NCI-H1417 (cell line): ENCODE measurements at places on chromosomes 5 and 9.

GRCh38 chr5:180977852-180978251 lies 10.8 kb upstream of the BTNL3 start:
- no peak for DNase-seq

DNA sequence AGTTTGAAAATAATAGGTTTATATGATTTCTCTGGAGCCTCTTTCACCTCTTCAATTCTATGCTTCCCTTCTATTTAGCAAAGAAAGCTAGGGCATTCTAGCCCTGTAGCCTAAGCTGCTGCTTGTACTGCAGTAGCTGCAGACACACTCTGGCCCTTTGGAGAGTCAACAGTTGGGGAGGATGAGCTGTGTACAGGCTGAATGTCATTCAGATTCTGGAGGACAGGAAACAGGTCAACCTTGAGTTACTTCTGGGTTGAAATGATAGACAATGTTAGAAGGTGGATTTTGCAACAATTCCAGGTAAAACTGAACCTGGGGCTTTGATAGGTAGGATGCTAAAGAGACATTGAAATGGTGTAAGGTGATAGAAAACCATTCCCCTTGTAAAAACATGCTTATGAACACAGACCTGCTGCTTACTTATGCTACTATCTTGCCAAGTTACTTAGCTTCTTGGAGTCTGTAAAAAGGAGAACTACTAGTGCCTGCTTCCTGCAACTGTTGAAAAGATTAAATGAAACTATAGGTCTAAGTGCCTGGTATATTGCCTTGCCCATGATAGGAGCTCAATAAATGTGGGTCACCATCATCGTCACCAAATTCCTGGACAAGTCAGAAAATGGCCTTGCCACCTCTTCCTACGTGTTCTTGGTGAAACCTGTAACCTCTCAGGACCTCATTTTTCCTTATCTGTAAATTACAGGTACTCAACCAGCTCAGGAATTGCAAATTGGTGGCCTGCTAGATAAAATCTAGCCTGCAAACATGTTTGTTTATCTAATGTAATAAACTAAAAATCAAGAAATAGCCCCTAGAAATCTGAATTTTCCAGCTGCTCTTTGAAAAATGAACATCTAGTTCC lies 83.7 kb downstream of the GALNT10 start:
- DNase-seq, result no peak

DNA sequence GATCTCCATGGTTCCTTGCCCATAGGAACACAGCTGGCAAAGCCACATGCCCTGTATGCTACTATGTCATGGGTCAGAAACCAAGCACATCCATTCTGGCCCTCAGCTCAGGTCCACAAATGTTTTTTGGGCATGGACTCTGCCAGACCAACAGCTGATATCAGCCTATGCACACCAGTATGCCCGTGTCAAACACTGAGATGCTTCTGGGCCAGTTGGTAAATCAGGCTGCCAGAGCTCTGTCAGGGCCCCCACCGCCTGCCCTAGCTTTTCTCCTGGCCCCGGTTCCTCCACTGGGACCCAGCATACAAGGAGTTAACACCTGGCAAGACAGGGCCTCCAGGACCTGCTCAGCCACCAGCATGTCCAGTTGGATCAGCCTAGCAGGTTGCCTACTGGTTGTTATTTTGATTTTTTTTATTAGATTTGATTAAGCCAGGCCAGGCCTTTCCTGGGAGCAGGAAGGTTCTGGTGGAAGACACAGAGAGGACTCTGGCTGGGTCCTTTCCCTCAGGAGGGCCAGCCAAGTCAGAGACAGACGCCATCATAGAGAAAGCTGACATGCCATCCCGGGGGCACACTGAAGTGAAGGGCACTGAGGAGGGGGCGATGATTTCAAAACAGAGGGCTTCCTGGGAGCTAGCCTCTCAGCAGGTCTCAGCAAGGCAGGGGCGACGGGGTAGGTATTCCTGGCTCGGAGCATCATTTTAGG lies 65.8 kb downstream of the TSTD2 start:
- DNase-seq, result no peak

GRCh38 chr5:111447822-111448221 lies 64.5 kb downstream of the STARD4 start:
- DNase-seq, result peak; percentile 24

- DNase-seq, result no peak
Observed at GRCh38 chr5:178507151-178507932, 82.9 kb downstream of the COL23A1 start.

DNA sequence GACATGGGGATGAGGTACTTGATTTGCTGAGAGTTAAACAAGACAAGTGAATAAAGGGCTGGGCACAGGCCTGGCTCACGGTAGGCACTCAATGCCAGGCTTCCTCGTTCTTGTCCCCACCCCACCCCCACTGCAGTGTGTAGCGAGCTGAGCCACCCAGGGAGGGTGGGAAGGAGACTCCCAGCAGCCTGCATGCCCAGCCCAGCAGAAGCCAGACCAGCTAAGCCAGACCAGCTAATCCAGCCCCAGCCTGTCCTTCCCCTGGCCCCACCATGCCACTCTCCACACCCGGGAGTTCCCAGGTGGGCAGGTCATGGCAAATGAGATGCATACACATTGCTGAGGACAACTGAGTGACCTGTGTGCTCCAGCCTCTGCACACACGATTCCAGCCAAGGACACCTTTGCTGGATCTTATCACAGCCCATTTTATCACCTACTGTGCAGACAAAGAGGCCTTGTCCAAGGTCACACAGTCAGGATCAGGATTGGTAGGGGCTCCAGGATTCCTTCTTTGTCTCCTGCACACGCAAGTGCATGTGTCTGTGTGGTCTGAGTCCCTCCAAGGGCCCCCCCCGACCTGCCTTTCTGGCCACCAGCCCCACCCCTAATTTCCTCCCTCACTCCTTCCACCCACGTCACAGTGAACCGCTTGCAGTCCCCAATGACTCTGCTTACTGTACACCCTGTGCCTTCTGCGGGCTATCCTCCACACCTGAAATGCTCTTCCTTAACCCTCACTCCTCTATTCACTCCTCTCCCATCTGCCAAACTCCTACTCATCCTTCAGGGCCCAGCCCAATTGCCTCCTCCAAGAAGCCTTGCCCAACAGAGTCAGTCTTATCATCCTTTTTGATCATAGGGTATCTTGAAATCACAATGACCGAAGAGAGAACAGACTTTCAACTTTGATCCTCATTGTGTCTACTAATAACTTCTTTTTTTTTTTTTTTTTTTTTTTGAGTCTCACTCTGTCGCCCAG lies 26.6 kb downstream of the DUSP1 start:
- no peak for DNase-seq

DNA sequence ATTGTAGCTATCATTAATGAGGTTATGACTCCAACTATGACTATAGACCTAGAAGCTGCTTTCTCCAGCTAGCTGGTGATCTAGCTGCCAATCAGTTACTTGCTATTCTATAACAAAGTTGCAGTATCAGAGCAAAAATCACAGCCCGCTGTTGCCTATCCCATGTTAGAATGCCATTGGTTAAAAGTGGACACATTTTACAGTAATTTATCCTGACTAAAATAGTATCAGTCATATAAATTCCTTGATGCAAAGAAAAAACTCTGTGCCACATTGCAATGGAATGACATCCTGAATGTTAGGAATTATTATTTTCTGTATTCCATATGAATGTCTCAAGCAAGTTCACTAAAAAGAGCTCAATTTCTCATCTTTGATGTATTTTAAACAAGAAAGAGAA lies 626.5 kb downstream of the PDE4D start:
- DNase-seq, result no peak

DNA sequence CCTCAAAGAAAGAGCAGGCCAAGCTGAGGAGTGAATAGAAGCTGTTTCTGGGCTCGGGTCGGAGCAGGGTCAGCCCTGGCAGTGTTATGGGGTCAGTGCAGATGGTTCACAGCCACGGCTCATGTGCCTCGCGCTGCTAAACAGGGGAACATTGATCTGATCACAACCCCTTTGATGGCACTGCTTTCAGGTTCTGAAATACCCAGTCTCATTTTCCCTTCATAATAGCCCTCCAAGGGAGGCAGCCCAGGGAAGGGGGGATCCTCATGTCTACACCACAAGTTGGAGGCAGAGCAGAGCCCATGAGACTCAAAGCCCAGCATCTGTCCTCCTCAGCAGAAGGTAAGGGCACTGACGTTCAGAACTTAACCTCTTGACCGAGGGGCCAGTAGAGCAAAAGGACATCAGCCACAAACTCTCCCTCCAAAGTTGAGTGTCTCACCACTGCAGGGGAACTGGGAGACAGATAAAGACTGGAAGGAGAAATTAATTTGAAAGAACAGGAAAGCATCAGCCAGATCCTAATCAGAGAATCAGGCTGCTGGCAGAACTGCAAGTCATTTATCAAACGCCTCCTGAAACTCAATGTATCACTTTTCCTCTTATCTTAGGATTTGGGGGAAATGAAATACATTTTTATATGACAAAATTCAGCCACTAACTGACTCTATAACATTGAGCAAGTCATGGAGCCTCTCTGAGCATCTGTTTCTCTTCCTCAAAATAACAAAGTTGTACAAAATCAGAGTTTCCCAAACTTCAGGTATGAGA lies 110.6 kb downstream of the SH3TC2 start:
- DNase-seq, result no peak

DNA sequence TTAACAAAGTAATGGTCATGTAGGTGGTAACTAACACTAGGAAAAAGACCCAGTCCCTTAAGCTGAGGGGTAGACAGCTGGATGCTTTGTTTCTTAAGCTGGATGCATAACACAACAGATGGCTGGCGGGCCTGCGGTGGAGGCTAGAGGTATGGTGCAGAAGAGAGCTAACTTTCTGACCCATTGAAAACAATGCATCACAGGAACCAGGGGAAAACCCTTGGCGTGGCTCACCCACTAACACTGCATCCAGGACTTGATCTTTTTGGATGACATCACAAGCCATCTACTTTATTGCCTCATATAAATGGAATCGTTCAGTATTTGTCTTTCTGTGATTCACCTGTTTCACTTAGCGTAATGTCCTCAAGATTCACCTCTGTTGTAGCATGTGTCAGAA lies 138.7 kb downstream of the AUH start:
- DNase-seq, result no peak

DNA sequence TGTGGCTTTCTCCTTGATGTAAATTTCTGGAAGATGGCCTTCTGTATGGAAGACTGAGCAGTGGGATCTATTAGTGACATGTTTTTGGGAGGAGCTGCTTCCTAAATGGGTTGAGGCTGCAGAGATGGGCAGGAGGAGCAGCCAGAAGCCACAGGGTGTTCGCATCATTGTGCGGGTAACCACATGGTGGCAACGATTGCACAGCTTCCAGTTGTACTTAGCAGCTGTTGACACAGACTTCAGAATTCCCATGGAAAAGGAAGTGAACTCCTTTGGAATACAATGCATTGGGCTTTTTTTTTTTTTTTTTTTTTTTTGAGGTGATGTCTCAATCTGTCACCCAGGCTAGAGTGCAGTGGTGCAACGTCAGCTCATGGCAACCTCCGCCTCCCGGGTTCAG lies 297.3 kb downstream of the NR3C1 start:
- peak; percentile 9 for DNase-seq

DNA sequence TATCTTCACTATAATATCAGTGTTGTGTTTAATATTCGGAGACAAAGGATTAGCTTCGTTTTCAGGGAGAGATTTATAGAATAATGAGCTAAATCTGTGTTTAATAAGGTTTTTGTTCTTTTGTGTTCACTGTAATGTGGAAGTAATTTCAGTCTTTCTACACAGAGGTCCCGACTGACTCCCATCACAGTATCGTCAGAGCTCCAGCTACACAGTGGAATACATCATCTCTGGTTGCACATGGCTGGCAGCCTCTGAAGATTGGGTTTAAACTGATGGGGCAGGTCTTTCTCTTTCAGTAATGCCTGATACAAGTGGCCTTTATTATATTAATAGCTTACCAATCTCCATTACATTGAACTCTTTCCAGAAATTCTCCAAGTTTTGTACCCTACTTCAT lies 736.7 kb upstream of the RIOK2 start:
- no peak for DNase-seq

GRCh38 chr9:93826209-93826608 lies 128.9 kb downstream of the BARX1 start:
- no peak for DNase-seq

GRCh38 chr5:181236471-181236870 lies 7.2 kb downstream of the RACK1 start:
- no peak for DNase-seq

- DNase-seq, result peak; percentile 90
Observed at GRCh38 chr5:96402500-96402899, 30.5 kb downstream of the PCSK1 start.

DNA sequence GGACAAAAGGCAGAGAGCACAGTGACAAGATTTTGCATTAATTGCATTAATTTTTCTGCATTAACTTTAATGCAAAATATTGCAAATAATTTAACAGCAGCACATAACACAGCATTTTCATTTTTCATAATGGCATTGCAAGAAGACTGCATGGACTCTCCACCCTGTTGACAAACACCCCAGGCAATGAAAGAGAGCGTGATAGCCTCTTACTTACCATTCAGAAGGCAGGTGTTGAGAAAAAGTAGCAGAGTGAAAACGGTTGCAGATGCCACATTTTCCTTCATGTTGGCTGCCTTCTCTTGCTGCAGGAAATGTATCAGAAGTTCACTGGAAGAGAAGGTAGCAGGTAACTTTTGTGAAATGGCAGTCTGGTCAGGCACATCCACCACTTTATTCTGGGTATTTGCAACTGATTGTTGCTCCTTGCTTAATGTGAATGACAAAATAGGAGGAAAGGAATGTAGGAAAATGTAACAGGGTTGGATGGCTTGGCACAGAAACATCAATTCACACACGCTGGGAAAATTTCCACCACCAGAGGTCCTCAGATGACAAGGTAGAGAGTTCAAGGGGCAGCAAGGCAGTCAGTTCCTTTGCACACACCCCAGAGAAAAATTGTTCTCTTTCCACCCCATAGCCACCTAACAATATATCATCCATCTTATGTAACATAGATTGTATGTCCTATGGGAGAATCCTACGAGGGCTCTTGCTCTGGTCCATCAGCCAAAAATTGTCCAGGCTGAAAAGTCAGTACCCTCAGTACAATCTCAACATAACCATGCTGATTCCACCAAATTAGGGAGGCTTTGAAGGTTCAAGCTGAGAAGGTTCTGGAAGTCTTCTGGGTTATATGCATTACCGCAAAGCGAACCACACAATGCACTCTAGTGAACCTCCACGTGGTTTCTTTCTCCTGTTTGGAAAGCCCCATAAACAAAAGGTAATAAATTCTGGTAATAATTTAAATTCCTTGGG lies 41.9 kb upstream of the AGXT2 start:
- peak; percentile 29 for DNase-seq

GRCh38 chr9:119792242-119792641 lies 423.0 kb upstream of the BRINP1 start:
- DNase-seq, result no peak

GRCh38 chr5:141564216-141564692 lies 54.5 kb downstream of the DIAPH1 start:
- DNase-seq, result peak; percentile 94
